ENCODE measurements at places on chromosomes 13 and 19.
A peak's percentile ranks its signal among the peaks of the same experiment; 100 is the strongest.

- no peak for DNase-seq
Observed at GRCh38 chr19:55145232-55145631, 3.8 kb downstream of the TNNT1 start.

GRCh38 chr19:28920269-28921066 is 292.5 kb downstream of the UQCRFS1 start:
- peak; percentile 22 for DNase-seq

- DNase-seq = no peak
Observed at GRCh38 chr13:71939186-71939585, 72.2 kb upstream of the DACH1 start.

DNA sequence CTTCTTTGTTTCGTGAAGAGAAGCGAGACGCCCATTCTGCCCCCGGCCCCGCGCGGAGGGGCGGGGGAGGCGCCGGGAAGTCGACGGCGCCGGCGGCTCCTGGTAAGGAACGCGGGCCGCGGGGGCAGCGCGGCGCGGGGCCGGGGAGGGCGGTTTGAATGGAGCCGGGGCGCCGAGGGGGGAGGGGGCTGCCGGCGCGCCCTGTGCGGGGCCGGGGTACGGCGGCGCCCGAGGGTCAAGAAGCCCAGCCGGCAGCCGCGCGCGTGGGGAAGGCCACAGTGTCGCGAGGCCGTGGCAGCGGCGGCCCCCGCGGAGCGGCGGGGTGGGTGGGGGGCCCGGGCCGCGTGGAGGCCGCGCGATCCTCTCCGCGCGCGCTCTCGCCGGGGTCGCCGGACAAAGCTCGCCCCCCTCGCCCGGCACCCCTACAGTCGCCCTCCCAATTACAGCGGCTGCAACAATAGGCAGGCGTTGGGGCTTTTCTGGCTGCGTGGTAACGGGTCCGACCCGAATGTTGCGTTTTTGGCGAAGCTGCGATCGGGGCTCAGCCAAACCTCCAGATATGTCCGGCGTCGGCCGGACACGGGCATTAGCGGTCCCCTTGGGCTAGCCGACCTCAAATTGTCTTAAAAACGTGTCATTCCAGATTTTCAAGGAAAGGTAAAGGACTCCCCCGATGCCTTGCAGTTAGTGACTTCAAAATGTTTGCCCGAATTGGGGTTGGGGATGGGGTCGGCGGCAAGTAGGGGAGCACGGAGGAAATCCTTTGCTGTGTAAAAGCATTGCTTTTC is 437 bp downstream of the SMARCA4 start:
- no peak for DNase-seq

- DNase-seq = no peak
Observed at GRCh38 chr13:98838776-98839175, 86.3 kb upstream of the SLC15A1 start.

DNA sequence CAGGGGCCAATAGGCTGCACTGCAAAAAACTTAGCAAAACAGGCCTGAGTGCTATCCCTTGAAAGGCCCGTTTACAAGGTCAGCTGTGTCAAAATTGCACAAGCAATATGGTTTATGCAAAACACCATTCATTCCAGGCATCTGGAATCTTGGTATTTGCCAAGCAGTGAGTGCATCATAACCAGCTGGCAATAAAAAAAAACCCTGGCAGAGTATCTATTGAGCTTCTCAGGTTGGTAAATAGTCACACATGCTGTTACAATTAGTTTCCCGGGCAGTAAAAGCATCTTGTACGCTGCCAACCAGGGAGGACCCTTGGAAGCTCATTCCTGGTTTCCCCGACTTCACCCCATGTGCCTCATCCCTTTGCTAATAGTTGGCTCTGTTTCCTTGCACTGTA is 21.3 kb downstream of the ZNF77 start:
- no peak for DNase-seq

GRCh38 chr19:21483589-21484170 is 21.7 kb upstream of the ZNF429 start:
- DNase-seq = peak; percentile 68

DNA sequence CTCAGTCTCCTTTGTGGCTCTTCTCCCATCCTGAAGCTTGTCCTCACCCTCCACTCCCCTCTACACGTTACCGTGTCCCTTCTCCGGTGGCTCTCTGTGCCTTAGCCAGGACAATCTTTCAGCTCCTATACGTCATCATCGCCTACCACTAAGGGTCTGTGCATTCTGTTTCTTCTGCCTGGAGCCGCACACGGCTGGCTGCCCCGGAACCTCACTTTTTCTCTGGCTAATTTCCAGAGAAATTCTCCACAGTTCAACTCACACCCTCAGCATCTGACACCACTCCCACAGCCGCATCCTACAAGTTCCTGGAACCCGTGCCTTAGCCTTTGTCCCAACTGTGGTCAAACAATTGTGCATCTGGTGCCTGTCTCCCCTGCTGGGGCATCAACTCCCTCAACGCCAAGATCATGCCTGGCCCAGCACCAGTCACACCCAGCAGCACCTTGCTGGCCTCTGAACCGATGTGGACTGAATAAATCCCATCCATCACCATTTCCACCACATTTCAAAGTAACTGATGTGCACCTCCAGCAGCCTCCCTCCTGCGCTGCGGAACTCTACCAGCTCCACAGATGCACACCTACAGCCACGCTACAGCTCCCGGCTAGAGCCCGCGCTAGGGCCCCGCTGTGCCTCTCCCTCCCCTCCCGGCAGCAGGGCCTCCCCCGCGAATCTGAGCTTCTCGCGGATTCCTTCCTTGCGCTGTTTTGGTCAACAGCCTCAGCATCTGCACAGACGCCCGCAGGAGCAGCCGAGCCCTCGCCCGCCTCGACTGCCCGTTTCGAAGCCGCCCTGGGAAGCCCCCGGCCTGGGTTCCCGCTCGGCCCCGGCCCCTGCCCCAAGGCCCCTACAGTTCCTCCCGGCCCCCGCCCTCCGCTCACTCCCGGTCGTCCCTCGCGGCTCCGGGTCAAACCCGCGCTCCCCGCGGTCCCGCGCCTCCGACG is 689 bp downstream of the DCUN1D2 start:
- no peak for DNase-seq

DNA sequence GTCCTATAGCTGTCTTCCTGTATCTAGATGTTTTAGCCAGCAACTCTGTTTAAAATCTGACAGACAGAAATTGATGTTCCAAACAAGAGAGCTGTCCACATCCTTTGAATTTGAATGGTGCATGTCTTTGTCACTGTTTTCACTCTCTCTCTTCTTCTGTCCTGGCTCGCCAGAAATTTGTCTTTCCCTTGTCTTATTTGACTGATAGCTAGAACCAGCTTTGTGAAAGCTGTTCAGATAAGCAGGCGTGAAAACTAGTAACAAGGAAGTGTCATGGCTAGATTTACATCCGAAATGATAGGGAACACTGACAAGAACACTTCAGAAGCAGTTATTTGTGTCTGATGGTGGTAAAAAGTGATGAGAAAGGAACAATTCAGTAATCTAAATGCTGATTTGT is 354.9 kb upstream of the SLITRK1 start:
- DNase-seq = no peak

- no peak for DNase-seq
Observed at GRCh38 chr13:34943436-34944273, 1.6 kb downstream of the NBEA start.

DNA sequence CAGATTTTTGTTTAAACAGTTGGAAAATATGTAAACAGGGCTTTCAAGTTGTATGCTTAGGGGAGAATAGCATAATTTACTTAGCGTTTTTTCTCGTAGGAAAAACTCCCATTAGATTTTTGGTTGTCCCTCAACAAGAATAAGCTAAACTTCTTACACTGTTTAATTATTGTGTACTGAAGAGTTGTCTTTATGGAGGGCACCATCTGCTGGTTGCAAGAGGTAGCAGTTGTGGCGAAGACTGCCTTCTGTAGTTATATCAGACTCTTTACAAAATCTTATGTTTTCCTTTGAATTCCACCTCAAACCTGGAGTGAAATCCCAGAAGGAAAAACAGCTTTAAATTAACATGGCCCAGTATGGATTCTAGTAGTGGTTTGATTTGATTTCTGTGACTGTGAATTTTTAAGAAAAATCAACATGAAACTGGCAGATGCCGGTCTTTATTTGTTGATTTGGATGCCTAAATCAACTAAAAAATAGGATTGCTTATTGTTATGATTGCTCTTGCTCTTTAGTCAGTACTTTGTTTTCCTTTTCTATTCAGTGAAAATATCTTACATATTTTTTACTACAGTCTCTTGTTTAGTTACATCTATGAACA is 53.4 kb downstream of the PDS5B start:
- peak; percentile 6 for DNase-seq

DNA sequence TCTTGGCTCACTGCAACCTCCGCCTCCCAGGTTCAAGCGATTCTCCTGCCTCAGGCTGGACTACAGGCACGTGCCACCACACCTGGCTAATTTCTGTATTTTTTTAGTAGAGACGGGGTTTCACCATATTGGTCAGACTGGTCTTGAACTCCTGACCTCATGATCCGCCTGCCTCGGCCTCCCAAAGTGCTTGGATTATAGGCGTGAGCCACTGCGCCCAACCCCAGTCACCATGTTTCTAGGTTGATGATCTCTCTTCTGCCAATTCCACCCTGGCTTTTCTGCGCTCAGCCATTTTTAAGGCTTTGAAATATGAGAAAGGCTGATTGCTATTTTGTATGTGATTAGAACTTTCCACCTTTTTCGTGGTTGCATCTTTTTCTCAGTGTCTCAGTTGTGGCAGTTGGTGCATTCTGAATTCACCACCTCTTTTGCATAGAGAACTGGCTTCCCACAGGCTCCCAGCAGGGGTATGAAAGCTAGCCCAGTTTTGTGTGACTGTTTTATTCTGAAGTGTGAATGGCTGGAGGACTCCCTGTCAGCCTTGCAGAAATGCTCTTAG is 15.5 kb downstream of the CEACAM1 start:
- DNase-seq = no peak

- no peak for DNase-seq
Observed at GRCh38 chr19:30320466-30320865, 51.7 kb upstream of the ZNF536 start.

DNA sequence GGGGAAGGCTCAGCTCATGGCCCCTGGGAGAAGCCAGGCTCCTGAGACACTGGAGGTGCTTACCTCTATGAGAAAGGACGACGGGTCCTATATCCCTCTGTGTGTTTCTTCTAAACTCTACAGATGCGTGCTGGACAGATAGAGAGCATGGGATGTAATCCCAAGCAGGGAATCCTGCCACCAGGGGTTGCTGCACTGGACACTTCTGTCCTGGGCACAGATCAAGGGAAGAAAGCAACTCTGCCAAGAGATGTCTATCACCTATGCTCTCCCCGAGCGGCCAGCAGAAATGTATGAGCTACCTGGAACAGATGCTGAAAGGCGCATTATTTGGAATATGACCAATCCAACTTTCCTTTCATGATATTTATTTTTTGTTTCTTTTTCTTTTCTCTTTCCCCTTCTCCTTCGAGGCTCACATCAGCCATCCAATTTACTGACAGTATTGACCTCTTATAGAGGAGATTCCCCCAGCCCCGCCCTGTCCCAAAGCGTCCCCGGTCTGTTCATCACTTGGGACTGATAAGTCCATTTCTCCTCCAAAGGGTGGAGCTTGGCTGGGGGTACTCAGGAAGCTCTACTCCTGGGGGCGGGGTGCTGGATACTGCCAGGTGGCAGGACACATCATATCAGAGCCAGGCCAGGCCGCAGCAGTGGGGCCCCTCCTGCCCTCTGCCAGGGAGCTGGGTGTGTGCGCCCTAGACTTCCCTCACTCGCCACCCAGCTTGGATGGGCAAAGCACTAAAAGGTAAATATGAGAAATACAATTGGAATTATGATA is 34.2 kb downstream of the TSHZ3 start:
- DNase-seq = no peak

DNA sequence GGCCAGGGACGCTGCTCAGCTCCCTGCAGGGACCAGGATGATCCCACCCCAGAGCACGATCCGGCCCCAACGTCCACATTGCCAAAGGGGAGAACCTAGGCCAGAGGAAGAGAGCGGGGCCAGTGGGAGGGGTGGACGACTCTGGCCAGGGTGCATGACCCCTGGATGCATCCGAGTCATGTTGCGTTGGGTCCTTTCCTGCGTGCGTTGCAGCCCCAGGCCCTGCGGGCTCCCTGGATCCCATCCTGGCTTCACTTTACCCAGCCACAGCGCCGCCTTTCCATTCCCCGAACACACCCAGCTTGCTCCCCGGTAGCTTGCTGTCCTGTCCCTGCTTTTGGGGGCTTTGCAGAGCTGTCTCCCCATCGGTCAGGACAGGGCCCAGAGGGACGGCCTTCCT is 10.5 kb downstream of the PLIN4 start:
- no peak for DNase-seq

DNA sequence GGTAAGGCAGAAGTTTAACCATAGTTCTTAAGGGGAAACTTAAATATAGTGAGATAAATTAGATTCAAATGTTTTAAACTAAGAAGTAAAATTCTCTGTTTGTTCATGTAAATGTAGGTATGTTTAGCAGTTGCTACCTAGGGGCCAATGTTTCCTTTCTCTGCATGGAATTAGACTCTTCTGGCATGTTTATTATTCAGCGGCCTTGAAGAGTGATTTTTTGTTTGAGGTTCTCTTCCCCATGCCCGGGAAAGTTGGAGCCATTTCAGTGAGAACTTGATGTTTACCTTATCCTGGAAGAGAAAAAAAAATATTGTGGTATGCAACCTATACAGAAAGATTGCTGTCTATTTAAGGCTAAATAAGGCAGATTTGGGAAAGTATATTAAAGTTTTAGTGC is 492.9 kb downstream of the KLF5 start:
- DNase-seq = no peak

DNA sequence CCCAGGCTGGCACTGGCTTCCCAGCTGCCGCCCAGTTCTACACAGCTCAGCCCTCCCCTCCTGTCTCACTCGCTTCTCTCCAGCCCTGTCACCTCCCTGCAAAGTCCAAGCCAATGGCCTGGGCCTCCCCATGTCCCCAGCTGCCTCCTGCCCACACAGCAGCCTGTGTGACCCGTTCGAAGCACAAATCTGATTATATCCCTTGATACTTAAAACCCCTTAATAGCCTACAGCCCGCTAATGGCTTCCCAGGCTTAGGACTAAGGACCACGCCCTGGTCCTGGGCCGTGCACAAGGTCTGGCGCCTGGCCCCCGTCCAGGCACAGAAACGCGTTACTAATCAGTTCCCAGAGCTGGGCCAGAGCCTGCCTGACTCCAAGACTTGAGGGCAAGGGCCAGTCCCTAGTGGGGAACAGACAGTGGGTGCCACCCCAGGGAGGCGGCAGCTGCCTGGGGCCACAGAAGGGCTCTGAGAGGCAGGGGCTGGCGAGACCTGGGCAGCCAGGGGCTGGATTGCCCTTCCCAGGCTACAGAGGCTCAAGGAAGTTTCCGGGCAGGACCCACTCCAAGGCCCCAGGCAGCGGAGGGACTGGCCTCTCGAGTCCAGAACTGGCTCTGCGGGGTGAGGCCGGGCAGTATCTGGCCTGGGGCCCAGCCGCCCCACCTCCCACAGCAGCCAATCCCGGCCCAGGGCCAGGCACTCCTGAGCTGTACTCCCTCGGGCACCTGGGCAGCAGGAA is 10.4 kb downstream of the XAB2 start:
- DNase-seq = no peak

GRCh38 chr19:15417699-15418098 is 1.1 kb downstream of the AKAP8L start:
- no peak for DNase-seq

- no peak for DNase-seq
Observed at GRCh38 chr19:18017275-18018083, 9.5 kb downstream of the ARRDC2 start.

Measured in NT2/D1 (cell line).